Anterior cingulate cortex (tissue), 58 donors: ENCODE measurements at places on chromosomes 5 and 9.
A peak's percentile ranks its signal among the peaks of the same experiment; 100 is the strongest.

GRCh38 chr9:71910650-71911060, 338 bp downstream of the ABHD17B start:
- peak; percentile 38 for DNase-seq

DNA sequence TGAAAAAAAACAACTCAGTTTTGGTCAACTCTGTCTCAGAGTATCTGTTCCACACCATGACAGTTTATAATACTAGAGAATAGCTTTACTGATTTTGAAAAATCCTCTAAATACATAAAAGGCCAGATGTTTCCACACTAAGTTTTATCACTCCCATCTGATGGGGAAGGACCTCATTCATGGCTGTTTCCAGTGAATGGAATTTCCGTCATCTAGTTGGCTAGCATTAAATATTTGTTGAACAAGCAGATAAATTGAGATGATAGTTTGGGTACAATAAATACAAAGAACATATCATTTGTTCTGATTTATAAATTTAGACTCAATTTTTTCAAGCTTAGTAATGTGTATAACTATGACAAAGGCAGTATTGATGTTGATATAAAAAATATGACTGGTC, 408.5 kb downstream of the PTPRD start:
- no peak for DNase-seq

DNA sequence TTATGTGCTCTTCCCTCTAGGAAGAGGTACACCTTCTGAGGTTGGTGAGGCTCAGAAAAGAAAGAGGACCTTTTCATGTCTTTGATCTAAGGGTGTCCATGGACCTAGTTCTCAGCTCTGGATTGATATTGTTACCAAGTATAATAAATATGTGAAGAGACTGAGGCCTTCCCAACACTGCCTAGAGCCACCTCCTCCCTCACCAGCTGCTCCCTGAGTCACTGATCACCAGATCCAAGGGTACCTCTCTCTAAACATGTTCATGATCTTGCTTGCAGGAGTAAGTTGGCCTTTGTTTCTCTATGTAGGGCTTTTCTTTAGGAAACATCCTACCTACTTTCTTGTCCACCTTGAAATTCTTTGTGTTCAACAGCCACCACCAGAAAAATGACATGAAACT, 218.8 kb upstream of the ADRA1B start:
- no peak for DNase-seq

- no peak for DNase-seq
Measured at GRCh38 chr9:93024986-93025630, 33.4 kb upstream of the SUSD3 start.
